Smooth muscle cell of the coronary artery (primary cell): ENCODE measurements at places on chromosomes 4 and X. TPM values are rescaled to one million over a fixed set of nuclear protein-coding genes. Genes with fewer than 3 reads are reported as not detected.

Gene FMR1NB
- total RNA-seq, result not detected in 2 replicates

Gene PABPC4L
- total RNA-seq, result 0.23 and 1.6 TPM in 2 replicates

Gene LDB2
- 31.3 and 543 TPM in 2 replicates for total RNA-seq

Gene RPL36A
- 347 and 706 TPM in 2 replicates for total RNA-seq

Gene ADGRA3
- 18.0 and 22.1 TPM in 2 replicates for total RNA-seq

Gene EFHC2
- 0.08 and 0.12 TPM in 2 replicates for total RNA-seq

Gene GABRG1
- total RNA-seq, result not detected in 2 replicates

Gene PDCL2
- not detected in 2 replicates for total RNA-seq

Gene IQCM
- not detected in 2 replicates for total RNA-seq

Gene SCML2
- 0.30 and 0.59 TPM in 2 replicates for total RNA-seq

Gene MAGEA10
- total RNA-seq, result not detected in 2 replicates

Gene HMGN5
- 0.53 TPM in 1 of 2 replicates, not detected in the other for total RNA-seq

Gene PDZD4
- total RNA-seq, result 0.08 and 1.1 TPM in 2 replicates

Gene MECP2
- total RNA-seq, result 11.0 and 17.7 TPM in 2 replicates

Gene APLN
- total RNA-seq, result 0.83 and 24.2 TPM in 2 replicates

Gene PARM1
- total RNA-seq, result 0.70 and 1.2 TPM in 2 replicates

Gene KIAA1210
- total RNA-seq, result not detected in 2 replicates

Gene PHEX
- total RNA-seq, result 0.08 and 1.2 TPM in 2 replicates

Gene SLC26A1
- total RNA-seq, result 0.08 and 0.35 TPM in 2 replicates

Gene USP17L29
- not detected in 2 replicates for total RNA-seq

Gene TMEM255A
- not detected in 2 replicates for total RNA-seq

Gene TMPRSS11E
- total RNA-seq, result not detected in 2 replicates

Gene MAGED4
- 9.8 and 22.5 TPM in 2 replicates for total RNA-seq

Gene SPANXN3
- total RNA-seq, result not detected in 2 replicates

Gene NMU
- total RNA-seq, result 0.15 TPM in 1 of 2 replicates, not detected in the other

Gene RCHY1
- 24.7 and 58.5 TPM in 2 replicates for total RNA-seq

Gene ZBTB33
- 6.1 and 9.5 TPM in 2 replicates for total RNA-seq

Gene SCRG1
- 0.23 and 0.35 TPM in 2 replicates for total RNA-seq

Gene F8
- total RNA-seq, result 1.7 and 3.5 TPM in 2 replicates

Gene LARP7
- 11.5 and 25.9 TPM in 2 replicates for total RNA-seq

Gene TMEM150C
- total RNA-seq, result 0.23 and 1.5 TPM in 2 replicates

Gene GPR50
- not detected in 2 replicates for total RNA-seq

Gene GYG2
- 1.1 and 4.9 TPM in 2 replicates for total RNA-seq

Gene ZNF275
- total RNA-seq, result 5.3 and 6.5 TPM in 2 replicates

Gene GPR34
- not detected in 2 replicates for total RNA-seq

Gene GLRA3
- not detected in 2 replicates for total RNA-seq

Gene LRCH2
- 3.1 and 3.2 TPM in 2 replicates for total RNA-seq

Gene BEX1
- 0.47 and 16.2 TPM in 2 replicates for total RNA-seq

Gene RAB33A
- total RNA-seq, result 1.8 and 11.1 TPM in 2 replicates

Gene RWDD4
- total RNA-seq, result 3.9 and 16.2 TPM in 2 replicates

Gene PPP1R2C
- not detected in 2 replicates for total RNA-seq

Gene HSD17B11
- 19.4 and 21.6 TPM in 2 replicates for total RNA-seq

Gene TMEM154
- total RNA-seq, result 0.47 and 0.53 TPM in 2 replicates

Gene LGI2
- total RNA-seq, result 0.08 and 1.2 TPM in 2 replicates

Gene NEXMIF
- under 0.01 TPM in 1 of 2 replicates, not detected in the other for total RNA-seq

Gene CC2D2A
- 10.4 and 11.8 TPM in 2 replicates for total RNA-seq

Gene MSN
- 124 and 244 TPM in 2 replicates for total RNA-seq

Gene CWH43
- total RNA-seq, result not detected in 2 replicates

Gene FAM149A
- total RNA-seq, result 2.3 and 8.8 TPM in 2 replicates

Gene KDR
- total RNA-seq, result 1.9 and 16.5 TPM in 2 replicates

Gene ZNF630
- 0.45 and 1.5 TPM in 2 replicates for total RNA-seq

Gene CENPVL2
- total RNA-seq, result not detected in 2 replicates

Gene SMPX
- total RNA-seq, result not detected in 2 replicates

Gene VSIG4
- not detected in 2 replicates for total RNA-seq

Gene ANOS1
- 0.94 and 11.7 TPM in 2 replicates for total RNA-seq

Gene SPATA4
- total RNA-seq, result 0.15 and 0.23 TPM in 2 replicates

Gene GAGE12H
- total RNA-seq, result not detected in 2 replicates
